ENCODE measurements at places on chromosomes 6 and 20.

DNA sequence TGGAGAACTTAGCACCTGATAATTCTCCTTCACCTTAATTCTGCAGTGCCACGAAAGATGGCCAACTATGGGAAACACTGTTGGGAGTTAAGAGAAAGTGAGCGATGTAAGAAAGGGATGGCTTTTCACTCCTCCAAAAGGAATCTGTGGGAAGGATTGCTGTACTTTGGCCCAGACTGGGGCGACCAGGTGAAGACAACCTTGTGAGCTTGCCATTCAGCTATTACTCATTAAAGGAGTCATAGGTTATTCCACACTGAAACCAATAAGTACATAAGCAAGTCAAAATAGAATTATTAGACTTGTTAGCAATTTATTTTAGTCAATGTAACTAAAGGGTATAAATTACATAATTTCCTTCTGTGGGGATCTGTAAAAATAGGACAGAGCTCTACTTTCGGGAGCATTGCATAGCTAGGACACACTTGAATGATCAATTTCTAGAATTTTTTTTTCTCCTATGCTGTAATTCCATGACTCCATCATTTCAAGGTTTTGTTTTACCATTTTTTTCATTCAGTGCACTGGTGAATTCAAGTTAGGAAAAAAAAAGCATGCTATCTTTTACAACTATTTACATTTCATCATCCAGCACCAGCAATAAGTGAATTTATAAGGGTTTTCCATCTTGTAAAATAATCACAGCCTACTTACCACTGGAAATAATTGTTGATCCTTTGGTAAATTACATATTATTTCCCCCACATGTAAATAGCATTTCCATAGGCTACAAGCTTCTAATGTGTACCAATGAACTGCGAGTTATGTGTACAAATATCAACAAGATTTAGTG, 231.7 kb downstream of the SIM1 start:
- no peak for DNase-seq

GRCh38 chr6:84653027-84653551, 111.3 kb downstream of the TBX18 start:
- no peak for DNase-seq

GRCh38 chr6:45608252-45608913, 230.6 kb upstream of the SUPT3H start:
- DNase-seq: no peak

GRCh38 chr6:118980063-118980462, 45.1 kb upstream of the MCM9 start:
- no peak for DNase-seq

DNA sequence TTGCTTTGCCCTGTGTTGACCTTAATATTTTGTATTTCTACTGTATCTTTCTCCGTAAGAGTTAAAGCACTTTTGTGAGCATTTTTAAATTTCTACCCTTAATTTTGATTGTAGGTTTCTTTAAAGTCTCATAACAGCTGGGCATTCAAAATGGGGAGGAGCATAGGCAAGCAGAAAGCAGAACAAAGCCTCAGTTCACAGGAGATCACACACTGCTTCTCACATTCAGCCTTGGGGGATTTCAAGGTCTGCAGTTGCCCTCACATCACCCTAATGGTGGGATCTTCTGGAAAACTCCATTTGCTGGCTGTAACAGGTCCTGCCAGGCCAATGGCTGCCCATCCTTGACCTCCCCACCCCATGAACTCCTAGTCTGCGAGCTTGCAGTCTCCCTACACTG, 292.9 kb downstream of the PHACTR1 start:
- no peak for DNase-seq

- DNase-seq: no peak
Observed at GRCh38 chr6:4920914-4921410, 82.9 kb downstream of the RPP40 start.

GRCh38 chr6:116812051-116812650, 16.7 kb downstream of the GPRC6A start:
- no peak for DNase-seq

DNA sequence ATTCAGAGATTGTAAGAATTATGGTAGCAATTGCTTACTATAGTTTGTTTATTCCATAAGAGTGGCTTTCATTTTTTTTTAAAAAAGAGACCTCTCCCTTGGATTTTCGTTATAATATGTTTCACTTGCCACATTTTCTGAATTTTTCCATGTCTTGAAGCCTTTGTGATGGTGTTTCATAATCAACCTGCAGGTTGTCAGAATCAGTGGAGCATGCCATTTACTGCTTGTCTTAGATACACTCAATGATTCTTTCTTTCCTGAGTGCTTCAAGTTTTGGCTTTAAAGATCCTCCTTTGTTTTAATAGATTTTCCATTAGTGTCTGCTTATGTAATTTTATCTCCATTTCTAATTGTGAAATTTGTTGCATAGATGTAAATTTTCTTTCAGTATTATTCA, 31.2 kb downstream of the KCNQ5 start:
- no peak for DNase-seq

- no peak for DNase-seq
Observed at GRCh38 chr20:4061987-4062386, 46.6 kb upstream of the RNF24 start.

DNA sequence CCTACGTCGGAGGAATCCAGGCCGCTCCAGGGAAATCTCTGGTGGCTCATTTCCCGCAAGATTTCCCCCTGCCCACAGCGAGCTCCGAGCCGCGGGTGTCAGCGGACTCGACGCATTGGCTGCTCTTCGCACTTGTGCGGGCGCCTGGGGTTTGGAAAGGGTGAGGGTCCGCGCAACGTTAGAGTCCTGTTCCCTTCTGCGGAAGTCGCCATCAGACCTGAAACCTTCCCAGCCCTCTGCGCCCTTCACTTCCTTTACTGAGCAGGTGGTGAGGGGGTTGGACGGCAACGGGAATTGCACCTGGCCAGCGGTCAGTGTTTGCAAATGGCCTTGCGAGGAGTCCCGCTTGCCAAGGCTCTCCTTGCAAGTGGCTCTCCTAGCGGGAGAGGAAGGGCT, 8.4 kb downstream of the PAX1 start:
- no peak for DNase-seq

- no peak for DNase-seq
Observed at GRCh38 chr20:53995949-53996348, 74.4 kb downstream of the BCAS1 start.

DNA sequence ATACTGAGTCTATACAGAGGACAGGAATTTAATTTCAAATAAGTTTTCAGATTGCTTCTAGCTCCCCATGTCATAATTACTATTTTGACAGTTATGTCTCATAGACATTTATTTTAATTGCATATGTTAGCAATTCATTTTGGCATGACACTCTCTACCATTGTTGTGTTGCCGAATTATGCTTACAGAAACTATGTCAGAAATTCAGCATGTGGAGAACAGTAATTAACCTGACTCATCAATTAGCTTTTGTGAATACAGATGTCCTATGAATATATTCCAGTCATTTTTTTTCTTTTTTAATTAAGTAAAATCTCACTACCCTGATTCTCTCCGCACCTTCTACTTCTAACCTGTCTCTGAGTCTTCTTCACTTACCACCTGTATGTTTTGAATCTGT, 105.1 kb downstream of the NKAIN2 start:
- no peak for DNase-seq

DNA sequence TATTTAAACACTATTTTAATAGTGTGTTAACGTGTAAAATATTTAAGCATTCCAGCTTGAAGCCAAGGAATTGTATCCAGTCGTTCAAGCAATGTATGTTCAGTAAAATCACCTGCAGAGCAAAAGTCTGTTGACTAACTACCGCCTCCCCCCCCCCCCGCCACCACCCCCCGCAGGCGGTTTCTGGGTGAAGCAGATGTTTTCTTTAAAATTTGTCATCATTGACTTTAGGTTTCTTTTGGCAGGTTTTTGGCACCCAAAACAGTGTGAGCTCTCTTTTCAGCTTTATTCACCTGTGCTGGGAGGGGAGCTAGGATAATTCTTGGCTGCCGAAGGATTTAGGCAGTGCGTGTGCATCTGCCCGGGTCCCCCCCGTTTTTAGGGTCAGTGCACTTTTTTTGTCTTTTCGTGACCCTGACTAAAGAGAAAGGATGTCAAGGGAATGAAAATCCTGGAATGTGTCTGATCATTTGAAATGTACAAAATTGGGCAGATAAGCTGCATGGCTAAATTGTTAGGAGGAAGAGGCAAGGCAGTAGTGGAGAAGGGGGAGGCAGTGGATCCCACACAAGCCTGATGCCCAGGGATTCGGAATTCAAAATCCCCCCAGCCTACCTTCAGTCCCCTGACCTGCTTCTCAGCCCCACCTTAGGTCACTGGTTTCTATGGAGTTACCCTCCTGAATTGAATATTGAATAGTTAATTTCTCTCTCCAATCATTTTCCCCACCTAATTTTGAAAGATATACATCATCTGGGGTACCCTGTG, 1.1 kb downstream of the EDN1 start:
- no peak for DNase-seq

DNA sequence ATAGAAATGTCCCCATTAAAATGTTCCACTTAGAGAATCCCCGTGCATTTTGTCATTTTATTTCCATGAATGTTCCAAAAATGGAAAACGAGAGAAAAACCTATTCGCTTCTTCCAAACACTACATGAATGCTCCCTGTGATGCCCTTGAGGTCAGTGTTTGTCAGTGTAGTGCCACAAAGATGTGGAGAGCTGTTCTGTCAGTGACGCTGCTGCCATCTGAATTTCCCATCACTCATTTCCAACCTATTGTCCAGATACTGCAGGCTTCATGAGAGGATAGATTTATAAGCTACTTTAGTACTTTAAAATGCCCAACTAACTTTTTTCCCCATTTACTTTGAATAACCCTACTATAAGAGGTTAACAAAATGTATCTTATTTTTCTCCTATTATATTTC, 335.8 kb downstream of the CDKAL1 start:
- no peak for DNase-seq

- no peak for DNase-seq
Observed at GRCh38 chr6:88477413-88477812, 311.3 kb upstream of the CNR1 start.

DNA sequence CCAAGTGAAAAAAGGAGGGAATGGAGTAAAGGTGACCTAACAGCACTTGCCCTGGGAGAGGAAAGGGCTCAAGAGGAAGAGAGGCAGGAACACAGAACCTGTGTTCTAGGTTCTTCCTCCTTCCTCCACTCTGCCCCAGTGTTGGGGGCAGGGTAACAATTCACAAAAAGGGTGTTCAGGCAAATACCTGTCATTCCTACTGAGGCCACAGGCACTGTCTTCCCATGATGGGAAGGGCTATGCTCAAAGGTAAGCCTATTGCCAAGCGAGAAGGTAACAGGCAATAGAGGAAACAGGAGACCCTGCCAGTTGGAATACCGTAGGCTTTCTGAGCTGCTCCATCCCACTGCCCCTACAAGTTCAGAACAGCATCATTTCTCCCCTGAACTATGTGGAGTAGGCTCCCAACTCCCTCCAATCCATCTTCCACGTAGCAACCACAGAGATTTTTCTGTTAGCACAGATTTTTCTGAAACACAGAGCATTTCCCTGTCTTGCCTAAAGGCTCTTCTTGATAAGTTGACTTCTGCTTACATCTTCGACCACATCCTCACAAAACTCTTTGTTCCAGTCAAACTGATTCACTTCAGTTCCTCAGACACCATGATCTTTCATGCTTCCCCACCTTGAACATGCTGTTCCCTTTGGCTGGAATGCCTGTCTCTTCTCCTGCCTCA, 2.7 kb downstream of the AGPAT1 start:
- DNase-seq: no peak

- peak; percentile 67 for DNase-seq
Observed at GRCh38 chr20:32792316-32792715, 27.4 kb upstream of the MAPRE1 start.

DNA sequence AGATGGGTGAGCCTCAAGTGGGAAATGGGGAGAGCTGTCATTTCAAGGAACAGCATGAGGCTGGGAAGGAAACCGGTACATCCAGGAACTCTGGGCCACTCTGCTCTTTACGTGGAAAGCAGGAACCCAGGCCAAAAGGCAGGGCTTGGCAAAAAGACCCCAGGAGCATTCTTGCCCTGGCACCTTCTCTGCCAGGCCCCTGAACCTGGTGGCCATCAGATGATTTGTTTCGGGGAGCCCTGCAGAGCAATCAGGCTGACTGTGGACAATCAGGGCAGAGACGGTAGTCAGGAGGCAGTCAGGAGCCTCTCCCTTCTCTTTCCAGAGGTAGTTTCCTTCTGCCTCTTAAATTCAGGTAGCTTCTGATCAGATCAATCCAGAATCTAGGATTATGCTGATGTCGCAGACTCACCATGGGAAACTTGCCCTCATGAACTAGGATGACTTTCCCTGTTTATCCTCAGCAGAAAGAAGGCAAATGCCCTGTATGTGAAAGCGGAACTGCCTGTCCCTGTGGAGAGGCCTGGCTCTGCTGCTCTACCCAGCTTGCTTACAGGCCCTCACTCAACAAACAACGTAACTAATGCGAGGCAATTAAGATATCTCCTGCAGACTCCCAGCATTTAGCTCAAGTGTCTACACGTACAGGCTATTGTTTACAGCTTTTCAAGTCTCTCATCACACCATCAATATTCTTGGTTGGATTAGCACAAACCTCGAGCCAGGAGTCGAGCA, 36.6 kb downstream of the EZR start:
- no peak for DNase-seq

GRCh38 chr20:37903317-37904007, 535 bp downstream of the VSTM2L start:
- DNase-seq: no peak

GRCh38 chr20:7505152-7505834, 435.0 kb downstream of the HAO1 start:
- no peak for DNase-seq

DNA sequence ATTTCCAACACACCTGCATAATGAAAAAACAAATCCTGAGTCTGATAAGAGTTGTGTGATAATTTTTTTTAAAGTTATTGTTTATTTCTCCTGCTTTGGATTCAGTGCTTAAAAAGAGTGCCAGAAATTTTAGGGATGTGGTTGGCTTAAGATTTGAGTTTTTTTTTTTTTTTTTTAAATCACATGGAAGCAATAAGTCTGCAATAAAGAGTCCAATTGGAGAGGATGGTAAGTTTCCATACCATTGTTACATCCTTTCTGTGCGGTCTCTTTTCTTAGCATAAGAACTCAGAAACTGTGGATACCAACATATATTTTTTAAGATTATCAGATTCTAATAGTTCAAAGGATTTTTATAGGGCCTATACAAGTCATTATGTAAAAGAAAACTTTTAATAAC, 171.0 kb downstream of the BCKDHB start:
- DNase-seq: no peak

- DNase-seq: no peak
Observed at GRCh38 chr6:27662769-27663168, 189.9 kb upstream of the ZNF184 start.
